LHCN-M2 (cell line): ENCODE measurements at places on chromosomes 11 and 22. TPM values are rescaled to one million over a fixed set of nuclear protein-coding genes. Genes with fewer than 3 reads are reported as not detected.

SOX10 gene
- not detected in 2 replicates for total RNA-seq

CRYAB gene
- 69.9 and 70.6 TPM in 2 replicates for total RNA-seq

MMP8 gene
- not detected in 2 replicates for total RNA-seq

MS4A8 gene
- total RNA-seq = not detected in 2 replicates

MYOD1 gene
- 421 and 521 TPM in 2 replicates for total RNA-seq

SH3BP1 gene
- 1.7 and 3.5 TPM in 2 replicates for total RNA-seq

HBG1 gene
- not detected in 2 replicates for total RNA-seq

MS4A7 gene
- total RNA-seq = not detected in 2 replicates

CREB3L1 gene
- total RNA-seq = 21.0 and 23.9 TPM in 2 replicates

C11orf91 gene
- 1.1 TPM in 1 of 2 replicates, not detected in the other for total RNA-seq

CBLIF gene
- total RNA-seq = not detected in 2 replicates

OR10D3 gene
- total RNA-seq = not detected in 2 replicates

FRMD8 gene
- total RNA-seq = 40.7 and 58.7 TPM in 2 replicates

PDGFB gene
- 1.2 and 4.1 TPM in 2 replicates for total RNA-seq

MAP6 gene
- total RNA-seq = under 0.01 TPM in 1 of 2 replicates, not detected in the other

PSMC3 gene
- total RNA-seq = 268 and 274 TPM in 2 replicates

TPBGL gene
- total RNA-seq = not detected in 2 replicates

SLC16A8 gene
- not detected in 2 replicates for total RNA-seq

CTNND1 gene
- 68.5 and 83.3 TPM in 2 replicates for total RNA-seq

TCN2 gene
- 13.1 and 26.6 TPM in 2 replicates for total RNA-seq

CCDC88B gene
- 0.63 and 0.71 TPM in 2 replicates for total RNA-seq

CABP4 gene
- 1.2 and 3.1 TPM in 2 replicates for total RNA-seq

HMOX1 gene
- total RNA-seq = 103 and 152 TPM in 2 replicates

GPR83 gene
- total RNA-seq = not detected in 2 replicates

C11orf97 gene
- total RNA-seq = not detected in 2 replicates

NRXN2 gene
- total RNA-seq = 34.0 and 50.4 TPM in 2 replicates

SLC22A9 gene
- total RNA-seq = not detected in 2 replicates

PHETA2 gene
- 15.7 and 17.6 TPM in 2 replicates for total RNA-seq
